ENCODE measurements at places on chromosomes 7 and 10. TPM values are rescaled to one million over a fixed set of nuclear protein-coding genes. Genes with fewer than 3 reads are reported as not detected.

RSPH10B gene
- total RNA-seq: not detected

DNA sequence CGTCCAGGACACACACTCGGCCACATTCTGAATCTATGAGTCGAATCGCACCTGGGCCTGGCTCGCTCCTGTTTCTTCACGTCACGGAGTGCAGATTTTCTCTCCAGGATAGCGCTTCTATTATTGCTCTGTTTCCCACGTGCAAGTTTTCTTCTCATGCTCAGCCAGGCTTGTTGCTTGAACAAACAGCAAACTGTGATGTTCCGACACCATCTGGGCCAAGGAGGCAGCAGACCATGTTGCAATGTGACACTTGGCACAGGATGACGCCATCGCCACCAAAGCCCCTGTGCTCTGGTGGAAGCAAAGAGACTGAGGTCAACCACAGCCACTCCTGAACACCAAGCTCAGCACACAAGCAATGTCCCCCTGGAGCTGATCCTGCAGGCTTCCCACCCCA is 507.1 kb upstream of the ADARB2 start:
- H3K4me1 ChIP-seq: no peaks in the 10 kb centered on the region
- H3K36me3 ChIP-seq: no peaks in the 10 kb centered on the region
- no peak for DNase-seq
- no peaks in the 10 kb centered on the region for H3K27me3 ChIP-seq

DNA sequence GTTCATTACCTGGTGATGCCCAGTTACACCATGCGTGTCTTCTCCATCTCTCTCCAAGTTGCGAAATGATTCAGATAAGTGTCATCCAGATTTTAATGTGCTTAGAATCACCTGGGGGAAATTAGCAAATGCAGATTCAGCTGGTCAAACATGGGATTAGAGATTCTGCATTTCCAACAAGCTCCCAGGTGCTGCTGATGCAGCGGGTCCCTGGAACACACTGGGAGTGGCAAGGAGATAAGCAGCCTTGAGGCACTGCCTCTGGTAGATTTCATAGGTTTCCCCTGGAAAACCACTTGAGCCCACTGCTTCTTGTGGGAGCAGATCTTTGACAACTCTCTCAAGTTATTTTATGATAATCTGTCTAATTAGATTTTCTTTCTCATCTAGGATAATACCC is 196.0 kb upstream of the C7orf33 start:
- H3K27me3 ChIP-seq: peaks cover 37% of the 10 kb centered on the region
- no peak for DNase-seq
- no peak overlapping the region for H3K4me3 ChIP-seq

FAS gene
- 31.1 TPM for total RNA-seq

DNA sequence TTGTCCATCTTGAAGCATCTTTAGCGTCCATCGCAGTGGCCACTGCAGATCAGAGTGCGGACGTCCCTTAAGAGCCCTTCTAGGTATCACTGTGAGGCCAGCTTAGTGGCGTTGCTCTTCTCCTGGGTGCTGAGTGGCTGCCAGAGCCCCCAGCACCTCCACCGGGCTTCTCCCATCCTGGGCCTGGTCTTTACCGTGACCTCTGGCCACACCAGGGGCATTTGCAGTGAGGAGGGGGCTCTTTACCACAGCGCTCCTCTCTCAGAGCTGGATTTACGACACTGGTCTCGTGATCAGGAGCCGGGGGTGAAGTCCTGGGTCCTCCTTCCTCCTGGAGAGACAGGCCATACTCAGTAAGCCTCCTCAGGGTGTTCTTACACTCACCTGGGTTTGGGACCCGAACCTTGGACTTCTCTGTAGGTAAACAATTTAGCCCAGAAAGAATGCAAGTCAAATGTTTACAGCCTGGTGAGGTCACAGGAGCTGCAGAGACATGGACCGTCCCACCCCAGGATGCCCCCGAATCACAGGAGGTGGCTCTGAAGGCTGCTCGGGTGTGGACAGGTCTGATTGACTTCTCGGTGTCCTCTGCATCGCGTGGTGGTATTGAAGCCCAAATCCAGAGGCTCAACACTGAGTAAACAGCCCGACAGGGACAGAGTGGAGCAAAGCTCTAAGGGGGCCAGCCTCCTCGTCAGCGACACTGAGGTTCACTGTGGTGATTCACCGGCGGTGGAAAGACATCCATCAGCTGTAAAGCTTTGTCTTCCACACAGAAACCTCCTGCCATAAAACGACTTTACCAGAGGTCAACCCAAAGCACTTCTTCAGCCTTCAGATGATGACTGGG is 33.0 kb downstream of the JAKMIP3 start:
- H3K27ac ChIP-seq: no peak overlapping the region
- DNase-seq: no peak
- H3K4me1 ChIP-seq: peaks cover 6% of the 10 kb centered on the region
- H3K4me3 ChIP-seq: no peak overlapping the region
- no peaks in the 10 kb centered on the region for H3K36me3 ChIP-seq

DNA sequence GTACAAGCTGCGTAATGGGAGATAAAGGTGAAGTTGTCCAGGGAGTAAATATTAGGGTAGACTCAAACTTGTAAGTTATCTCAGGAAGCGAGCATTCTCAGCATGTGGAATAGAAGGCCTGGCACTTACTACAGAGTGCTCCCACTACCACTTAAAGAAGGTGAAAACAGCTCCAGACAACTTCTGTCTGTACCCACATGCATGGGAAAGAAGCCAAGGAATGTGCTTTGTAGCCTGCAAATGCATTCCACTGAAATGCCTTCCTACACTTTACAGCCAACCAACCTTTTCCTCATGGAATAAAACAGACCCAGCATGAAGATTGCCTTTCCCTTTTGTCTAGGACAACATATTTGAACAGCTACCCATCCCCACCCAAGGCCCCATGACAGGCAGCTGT is 45.4 kb upstream of the NPSR1 start:
- DNase-seq: no peak
- no peak overlapping the region for H3K4me3 ChIP-seq
- no peaks in the 10 kb centered on the region for H3K36me3 ChIP-seq
- H3K27ac ChIP-seq: no peak overlapping the region
